Stimulated activated CD4-positive, alpha-beta T cell treated with anti-CD3 and anti-CD28 coated beads, Interleukin-4, amount 100 ng/mL, for 1 hour (primary cell): ENCODE measurements at places on chromosomes 4 and X.

GRCh38 chrX:97685753-97686152 lies 802.0 kb downstream of the RPA4 start:
- DNase-seq: peak; percentile 5

DNA sequence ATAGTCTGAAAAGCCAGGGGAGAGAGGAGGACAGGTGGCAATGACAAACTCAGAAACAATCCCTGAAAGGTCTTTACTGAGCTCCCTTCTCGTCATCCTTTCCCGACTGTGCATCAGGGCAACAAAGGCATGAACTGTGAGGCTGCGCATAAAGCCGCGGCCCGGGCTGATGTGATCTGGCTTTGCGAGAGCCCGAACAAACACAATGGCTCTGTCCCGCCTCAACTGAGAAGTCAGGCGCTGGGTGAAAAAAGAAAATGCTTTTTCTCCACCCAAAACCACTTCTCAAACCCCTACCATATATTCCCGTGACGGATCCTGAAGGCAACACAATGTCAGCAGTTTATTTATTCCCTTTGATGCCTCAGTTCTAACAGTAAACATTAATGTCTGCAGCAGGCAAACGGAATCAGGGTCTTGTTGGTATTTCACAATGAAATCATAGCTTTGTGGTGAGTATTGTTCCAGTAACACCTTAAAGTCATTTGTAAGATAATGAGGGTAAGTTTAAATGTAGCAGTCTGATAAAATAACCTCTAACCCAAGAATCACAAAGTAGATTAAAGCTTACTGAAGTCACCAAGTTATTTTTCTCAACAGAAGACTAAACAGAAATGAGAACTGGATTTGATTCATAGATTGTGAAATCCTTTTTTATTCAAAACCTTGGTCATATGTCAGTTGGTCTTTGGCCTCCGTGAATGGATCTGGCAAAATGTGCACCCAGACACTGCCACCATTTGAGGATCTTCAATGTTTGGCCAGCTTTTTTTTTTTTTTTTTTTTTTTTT lies 67.4 kb downstream of the APBB2 start:
- no peak for DNase-seq

DNA sequence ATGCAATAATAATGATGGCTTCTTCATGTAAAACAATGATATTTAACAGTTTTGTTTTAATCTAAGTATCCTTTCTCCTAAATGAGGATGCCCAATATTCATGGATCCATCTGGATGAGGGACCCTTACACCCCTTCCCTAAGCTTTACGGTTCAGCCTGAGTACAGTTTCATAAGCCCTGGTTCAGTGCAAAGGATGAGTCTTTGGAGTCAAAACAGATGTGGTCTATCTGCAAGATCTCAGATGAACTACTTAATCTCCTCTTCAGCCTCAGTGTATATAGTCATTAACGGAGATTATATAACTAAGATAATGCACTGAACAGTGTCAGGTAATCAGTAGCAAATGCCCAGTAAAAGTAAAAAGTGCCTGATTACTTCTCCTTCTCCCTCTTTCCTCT lies 22.1 kb downstream of the ANXA5 start:
- no peak for DNase-seq

GRCh38 chr4:18480928-18481327 lies 459.4 kb upstream of the LCORL start:
- no peak for DNase-seq

DNA sequence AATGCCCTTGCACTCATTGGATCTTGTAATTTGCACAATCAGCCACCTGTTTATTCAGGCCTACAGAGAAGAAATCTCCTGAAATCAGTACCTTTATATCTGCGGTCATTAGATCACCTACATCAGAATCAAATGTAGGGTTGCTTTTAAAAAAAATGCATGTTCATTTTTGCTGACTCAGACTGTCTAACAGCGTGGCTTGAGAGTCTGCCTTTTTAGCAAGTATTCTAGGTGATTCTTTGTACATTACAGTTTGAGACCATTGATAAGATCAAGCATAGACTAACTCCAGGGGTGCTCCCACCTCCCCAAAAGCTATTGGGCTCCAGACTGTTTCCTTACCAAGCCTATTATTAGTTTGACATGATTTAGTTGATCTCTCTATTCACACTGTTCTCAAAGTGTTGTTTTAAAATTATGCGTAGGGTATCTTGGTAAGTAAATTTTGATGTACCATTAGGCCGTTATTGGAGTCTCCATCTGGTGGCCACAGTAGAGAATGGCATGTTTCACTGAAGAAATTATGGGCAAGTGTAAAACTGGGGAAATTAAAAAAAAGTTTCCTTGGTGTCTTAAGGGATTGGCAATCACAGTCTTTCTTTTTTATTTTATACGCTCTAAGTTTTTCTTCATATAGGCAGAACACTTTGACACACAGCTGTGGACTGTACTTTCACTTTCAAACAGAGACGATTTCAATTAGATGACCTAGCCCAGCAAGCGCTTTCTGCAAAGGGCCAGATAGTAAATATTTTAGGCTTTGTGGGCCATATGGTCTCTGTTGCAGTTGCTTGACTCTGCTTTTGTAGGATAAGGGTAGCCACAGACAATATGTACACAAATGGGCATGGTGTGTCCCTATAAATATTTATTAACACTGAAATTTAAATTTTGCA lies 33.7 kb upstream of the MSL3 start:
- DNase-seq: no peak

DNA sequence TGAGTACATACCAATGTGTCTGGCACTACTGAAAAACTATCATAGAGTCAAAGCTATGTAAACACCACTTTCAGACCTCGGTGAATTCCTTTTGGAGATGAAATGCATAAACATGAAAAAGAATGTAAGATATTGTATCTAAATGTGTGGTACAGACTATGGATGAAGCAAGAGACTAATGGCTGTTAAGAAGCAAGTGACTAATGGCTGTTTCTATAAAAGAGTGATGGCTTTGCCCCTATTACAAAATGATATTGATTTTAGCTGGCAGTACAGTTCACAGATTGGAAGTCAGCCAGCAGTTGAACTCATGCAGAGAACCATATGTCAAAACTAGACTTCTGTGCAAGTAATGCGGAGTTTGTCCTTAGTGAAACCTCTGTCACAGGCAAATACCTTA lies 359.3 kb downstream of the GRXCR1 start:
- no peak for DNase-seq

DNA sequence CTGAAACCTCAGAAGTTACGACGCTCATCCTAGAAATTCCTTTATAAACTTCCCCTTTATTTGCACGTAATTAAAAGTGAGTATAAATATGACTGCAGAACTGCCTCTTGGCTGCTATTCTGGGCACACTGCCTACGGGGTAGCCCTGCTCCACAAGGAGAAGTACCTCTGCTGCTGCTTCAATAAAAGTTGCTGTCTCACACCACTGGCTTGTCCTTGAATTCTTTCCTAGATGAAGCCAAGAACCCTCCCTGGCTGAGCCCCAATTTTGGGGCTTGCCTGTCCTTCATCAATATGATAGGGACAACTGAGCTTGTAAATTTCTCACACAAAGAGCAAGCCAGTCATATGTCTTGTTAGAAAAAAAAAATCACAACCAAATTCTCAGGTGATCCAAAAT lies 115.8 kb downstream of the VEGFC start:
- no peak for DNase-seq

GRCh38 chr4:90855111-90855510 lies 727.9 kb downstream of the CCSER1 start:
- DNase-seq: no peak

DNA sequence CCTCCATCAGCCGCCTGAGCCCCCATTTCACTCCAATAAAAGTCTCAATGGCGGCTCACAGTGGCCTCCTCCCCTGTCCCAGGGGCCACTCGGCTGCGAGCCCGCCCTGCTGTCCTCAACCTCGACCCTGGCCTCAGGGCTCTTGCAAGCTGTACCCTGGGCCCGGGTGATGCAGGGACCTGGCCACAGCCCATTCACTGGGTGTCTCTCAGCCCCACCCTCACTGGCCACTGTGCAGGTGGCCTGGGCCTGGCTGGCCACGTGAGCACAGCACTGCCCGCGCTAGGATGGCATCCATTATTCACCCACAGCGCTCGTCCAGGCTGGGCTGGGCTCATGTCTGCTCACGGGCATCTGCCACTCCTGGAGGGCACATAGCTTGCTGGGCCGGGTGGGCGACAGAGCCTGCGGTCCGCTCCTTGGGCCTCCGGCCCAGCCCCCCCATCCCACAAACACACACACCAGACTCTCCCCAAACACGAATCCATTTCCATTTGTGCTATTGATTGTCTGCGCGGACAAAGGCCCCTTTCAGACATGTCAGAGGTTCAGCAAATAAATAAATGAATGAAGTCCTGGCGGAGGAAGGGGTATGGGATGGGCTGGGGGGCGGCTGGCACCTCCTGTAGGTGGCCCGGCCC lies 16.5 kb upstream of the FGFR3 start:
- DNase-seq: no peak

DNA sequence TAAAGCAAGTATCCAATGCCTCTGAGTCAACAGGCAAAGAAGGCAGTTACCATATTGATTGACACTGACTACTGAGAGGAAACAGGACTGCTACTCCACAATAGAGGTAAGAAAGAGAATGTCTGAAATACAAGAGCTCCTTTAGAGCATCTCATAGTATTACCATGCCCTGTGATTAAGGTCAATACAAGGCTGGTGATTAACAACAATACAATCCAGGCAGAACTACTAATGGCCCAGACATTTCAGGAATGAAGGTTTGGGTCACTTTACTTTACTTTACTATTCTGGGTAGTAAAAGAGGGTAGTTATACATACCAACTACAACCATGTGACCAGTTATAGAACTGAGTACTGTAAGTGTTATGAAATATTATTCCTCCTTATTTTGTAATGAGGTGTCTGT lies 44.5 kb downstream of the BRWD3 start:
- no peak for DNase-seq

DNA sequence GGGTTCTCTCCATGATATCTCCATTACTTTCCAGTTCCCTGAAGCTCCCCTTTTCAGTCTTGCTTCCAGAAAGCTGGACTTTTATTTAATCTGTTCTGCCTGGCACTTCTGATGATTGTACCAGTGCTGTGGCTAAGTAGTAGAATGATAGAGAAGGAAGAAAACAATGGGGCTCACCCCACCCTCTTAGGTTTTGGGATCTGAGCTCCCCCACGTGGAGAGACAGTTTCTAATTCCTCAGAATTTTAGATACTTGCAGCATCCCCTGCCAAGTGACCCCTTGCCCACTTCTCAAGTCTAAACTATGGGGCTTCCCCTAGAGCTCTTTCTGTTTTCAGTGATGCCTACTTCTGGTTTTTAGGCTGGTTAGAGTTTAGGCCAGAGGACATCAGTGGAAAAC lies 73.9 kb downstream of the GC start:
- no peak for DNase-seq

GRCh38 chr4:173056271-173056670 lies 112.3 kb upstream of the GALNT7 start:
- DNase-seq: no peak

DNA sequence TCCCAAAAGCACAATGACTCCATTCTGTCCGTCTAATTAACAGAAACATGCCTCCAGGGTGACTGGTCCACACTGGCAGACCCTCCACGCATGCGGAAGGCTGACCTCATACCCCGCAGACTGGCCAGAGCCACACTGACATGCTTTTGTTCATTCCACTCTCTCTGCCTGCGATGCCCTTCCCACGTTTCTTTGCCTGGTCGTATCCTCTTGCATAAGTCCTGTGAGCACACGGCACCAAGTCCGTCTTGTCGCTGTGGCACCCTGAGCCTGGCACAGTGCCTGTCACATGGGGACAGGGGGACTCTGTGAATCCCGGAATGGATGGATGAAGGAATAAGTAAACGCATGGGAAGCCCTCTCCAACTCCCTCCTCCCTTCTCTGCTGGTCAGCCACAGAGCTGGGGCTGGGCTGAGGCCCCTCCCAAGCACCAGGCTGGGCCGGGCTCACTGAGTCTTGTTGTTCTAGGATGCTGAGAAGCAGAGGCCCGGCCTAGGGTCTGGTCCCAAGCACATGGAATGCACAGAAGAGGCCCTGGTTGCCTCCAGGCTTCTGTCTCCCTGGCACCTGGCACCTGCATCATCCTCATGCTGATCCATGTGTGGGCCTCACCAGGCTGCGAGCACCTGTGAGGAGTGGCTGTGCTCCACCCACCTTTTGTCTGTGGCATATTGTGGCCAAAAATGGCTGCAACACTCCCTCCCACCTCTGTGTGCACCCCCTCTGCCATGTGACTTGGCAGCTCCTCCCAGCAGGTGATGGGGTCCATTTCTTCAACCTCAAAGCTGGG lies 38.9 kb upstream of the C4orf50 start:
- DNase-seq: no peak

DNA sequence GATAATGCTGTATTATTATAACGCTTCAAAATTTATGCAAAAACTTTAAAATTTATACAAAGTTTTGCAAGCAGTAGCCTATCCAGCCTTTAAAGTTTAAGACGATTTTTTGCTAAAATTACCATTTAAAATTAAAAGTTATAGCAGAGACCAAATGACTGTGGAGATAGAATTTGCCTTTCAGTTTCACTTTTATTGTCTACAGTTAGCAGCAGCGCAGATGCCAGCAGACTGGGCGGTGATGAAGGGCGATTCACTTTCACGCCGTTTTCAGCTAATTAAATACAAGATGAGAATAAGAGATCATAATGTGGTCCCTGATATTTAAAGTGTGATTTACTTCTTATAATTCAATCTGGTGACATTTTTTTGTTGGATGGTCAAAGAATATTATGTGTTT lies 1381.5 kb upstream of the ADGRL3 start:
- no peak for DNase-seq

GRCh38 chr4:43776371-43776770 lies 672.2 kb downstream of the KCTD8 start:
- no peak for DNase-seq

- no peak for DNase-seq
These were observed 157.7 kb downstream of the CCNG2 start for GRCh38 chr4:77314697-77315096.

DNA sequence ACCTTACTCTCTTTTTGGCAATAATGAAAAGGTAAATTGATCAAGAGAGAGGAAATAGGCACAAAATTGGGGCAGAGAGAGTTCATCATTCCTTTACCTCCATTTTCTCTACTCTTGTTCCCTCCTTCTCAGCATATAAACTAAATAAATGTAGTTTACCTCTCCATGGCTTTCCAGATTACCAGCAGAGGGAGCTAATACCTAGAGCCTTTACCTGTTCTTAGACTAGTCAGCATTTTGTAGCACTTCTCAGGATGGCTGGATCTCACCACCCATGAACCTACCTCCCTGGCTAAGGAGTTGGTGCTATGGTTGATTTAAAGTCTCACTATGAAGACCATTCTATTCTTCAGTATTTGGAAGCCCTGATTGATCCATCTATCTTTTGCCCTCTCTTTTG lies 15.7 kb downstream of the OFD1 start:
- DNase-seq: no peak

DNA sequence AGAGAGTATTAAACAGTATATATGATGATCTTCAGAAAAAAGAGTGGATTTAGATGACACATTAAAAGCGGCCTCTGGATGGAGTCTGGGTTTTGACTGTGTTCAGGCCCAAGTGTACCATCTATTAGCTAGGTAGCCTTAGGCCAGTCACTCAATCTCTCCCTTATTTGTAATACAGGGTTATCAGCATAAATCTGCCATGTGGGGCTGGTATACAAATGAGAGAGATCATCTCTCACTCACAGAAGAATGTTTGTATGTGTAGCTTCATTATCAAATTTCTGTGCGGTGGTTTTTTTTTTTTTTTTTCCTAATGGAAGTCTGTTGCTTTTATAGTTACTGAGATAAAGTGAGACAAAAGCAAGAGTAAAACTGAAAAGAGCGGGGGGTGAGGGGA lies 12.7 kb downstream of the SLC2A9 start:
- DNase-seq: no peak
